ENCODE measurements at places on chromosomes 6 and 20.

GRCh38 chr20:7975851-7976414, 35.7 kb upstream of the HAO1 start:
- DNase-seq = no peak

- no peak for DNase-seq
These were observed 116.2 kb downstream of the OLIG3 start for GRCh38 chr6:137378090-137378369.

- DNase-seq = no peak
These were observed 7.9 kb upstream of the LZTS3 start for GRCh38 chr20:3181270-3181669.

- no peak for DNase-seq
These were observed 3.9 kb downstream of the PTPRK start for GRCh38 chr6:128516514-128516898.

DNA sequence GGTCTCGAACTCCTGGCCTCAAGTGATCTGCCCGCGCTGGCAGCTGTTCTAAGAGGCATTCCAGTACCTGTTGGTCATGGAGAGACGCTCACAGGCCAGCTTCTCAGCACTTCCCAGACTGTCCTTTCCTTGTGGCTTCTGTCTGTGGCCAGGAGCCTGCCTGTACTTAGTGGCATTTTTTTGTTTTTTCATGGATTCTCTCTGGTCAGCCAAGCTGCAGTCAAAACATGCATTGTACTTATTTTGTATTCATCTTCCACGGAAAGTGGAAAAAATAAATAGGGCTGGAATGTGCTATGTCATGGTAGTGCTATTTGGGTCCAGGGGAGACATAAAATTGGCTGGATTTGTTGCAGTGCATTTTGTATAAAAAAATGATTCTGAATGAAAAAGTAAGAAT, 29.1 kb downstream of the ZDHHC14 start:
- DNase-seq = no peak

DNA sequence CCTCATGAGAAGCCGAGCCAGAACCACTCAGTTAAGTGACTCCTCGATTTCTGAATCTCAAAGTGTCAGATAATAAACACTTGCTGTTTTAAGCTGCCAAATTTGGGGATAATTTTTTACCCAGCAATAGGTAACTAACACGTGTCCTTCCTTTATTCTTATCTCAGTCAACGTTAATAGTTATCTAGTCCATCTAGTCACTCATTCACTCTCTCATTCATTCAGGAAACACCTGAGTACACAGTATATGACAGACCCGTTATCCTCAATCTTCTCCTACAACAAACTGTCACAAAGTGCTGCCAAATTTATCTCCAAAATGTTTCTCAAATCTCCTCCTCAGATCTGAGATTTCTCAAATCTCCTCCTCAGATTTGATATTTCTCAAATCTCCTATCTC, 13.1 kb downstream of the FAM184A start:
- no peak for DNase-seq

- no peak for DNase-seq
These were observed 33.9 kb upstream of the CMTR1 start for GRCh38 chr6:37399131-37399530.

- DNase-seq = no peak
These were observed 41.5 kb downstream of the SLC2A12 start for GRCh38 chr6:134010974-134011373.

GRCh38 chr6:21281366-21281765, 312.2 kb upstream of the SOX4 start:
- DNase-seq = no peak

DNA sequence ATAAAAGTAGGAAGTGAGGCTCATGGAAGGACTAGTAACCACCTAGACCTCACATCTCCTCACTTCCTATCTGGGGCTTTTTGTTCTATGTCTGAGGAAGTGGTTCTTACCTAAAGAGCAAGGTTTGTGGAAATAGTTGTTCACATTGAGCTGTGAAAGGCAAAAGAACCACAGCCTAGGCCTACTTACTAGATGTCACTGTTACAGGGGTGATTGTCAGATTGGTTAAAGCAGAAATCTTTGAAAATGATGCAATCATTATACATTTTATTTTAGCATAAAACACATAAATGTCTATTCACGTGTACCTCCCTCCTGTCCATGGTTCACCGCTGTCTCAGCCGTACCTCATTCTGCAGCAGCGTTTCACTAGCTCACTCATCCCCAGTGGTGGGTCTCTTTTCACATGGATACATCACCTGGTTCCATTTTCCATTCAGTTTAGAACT, 268.8 kb downstream of the TMEM242 start:
- no peak for DNase-seq

- no peak for DNase-seq
These were observed 15.1 kb upstream of the ZNF217 start for GRCh38 chr20:53608456-53609452.

DNA sequence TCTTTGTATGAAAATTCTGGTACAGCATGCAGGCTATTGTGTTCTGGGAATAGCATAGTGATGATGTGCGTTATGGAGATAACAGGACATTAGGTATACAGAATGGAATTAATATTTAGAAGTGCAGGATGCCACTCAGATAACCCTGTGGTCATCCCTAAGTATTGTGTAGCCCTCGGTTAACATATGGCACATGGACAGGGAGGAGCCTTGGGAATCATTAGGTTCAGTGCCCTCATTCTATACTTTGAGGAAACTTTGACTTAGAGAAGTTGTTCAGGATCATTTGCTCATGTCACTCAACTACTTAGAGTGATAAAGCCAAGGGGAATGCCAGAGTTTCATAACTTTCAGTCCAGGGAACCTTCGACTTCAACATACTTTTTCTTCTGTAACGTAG, 185.9 kb downstream of the UST start:
- no peak for DNase-seq

DNA sequence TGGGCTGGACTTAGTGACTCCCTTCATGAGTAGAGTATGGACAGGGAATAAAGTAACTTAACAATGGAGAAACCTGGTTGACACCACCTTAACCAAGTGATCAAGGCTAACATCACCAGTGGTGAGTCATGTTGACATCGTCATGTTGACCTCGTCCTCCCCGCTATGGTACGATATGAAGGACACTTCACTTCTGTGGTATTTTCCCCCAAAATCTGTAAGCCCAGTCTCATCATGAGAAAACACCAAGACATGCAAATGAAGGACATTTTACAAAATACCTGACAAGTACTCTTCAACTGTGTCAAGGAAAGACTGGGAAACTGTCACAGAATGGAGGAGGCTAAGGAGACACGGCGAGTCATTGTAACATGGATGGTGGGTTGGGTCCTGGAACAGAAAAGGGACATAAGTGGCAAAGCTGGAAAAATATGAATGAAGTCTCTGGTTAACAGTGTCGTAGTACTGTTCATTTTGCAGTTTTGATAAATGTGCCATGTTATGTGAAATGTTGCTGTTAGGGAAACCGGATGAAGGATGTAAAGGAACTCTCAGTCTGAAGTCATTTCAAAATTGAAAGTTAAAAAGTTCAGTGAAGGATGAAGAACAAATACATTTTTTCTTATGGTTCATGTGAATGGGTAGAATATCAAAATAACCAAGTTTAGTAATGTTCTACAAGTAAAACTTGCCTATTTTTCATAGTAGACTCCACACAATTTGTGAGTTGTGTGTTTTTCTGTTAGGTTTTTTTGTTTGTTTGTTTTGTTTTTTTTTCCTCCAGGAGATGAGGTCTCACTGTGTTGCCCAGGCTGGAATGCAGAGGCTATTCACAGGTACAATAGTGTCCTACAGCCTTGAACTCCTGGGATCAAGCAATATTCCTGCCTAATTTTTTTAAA, 247.5 kb downstream of the TMEM242 start:
- DNase-seq = no peak
